ENCODE measurements at places on chromosomes 13 and 19.

- DNase-seq: no peak
Observed at GRCh38 chr19:47152205-47152604, 21.6 kb downstream of the SAE1 start.

- peak; percentile 20 for DNase-seq
Observed at GRCh38 chr13:27481766-27482165, 31.4 kb upstream of the MTIF3 start.

DNA sequence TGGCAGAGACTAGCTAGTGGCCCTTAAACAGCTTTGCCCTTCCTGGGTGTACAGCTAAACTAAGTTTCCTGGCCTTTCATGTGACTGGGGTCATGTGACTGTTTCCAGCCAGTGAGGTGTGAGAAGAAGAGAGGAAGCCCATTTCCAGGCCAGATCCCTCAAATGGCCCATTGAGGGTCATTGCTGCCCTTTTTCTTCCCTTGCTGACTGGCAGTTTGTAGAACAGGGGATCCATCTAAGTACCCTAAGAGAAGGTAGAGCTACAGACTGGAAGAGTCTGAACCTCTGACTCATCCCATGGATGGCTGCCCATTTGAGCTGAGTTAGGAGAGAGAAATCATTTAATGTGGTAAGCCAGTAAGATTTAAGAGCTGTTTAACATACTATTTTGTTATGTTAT, 2.8 kb downstream of the SWSAP1 start:
- no peak for DNase-seq

DNA sequence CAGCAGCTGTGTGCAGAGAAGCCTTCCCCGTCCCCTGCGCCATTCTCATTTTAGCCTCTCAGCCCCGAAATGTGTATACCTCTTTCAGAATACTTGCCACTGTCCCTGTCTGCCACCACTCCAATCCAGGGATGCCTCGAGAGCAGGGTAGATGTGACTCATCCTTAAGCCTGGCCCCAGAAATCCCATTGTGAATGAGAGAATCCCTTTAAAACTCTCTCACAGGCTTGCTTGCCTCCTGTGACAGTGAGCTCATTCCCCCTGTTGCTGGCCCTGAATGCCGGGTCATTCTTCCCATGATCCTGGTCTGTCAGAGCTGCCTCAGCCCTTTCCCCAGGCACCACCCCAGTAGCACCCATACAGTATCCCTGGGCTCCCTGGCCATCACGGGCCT, 9.6 kb downstream of the AP2A1 start:
- no peak for DNase-seq

DNA sequence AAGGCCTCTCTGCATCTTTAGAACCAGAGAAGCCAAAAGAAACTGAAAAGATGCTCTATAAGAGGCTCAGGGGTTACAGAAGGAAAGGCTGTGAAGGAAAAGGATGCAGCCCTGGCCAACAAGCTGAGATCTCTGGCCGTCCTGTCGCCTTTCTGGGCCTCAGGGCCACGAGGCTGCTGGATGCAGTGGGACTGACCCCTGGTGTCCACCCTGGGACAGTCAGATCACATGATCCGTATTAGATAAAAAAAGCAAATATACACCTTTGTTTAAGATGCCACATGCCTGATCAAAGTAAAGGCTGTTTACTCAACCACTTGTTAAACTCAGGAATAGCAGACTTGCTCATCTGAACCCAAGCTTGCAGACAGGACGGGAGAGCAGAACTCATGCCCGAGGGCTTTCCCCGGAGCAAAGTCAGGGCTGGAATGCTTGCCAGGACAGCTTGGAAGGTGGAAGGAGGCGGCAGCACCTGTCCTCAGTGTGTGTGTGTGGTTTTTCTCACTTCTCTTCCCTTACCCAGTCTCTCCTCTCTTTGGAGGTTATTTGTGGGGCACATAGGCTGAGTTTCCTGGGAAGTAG, 206.5 kb upstream of the TSHZ3 start:
- DNase-seq: no peak

- no peak for DNase-seq
Observed at GRCh38 chr19:7861619-7862412, 12.4 kb downstream of the PRR36 start.

- no peak for DNase-seq
Observed at GRCh38 chr19:45847663-45848062, 15.3 kb downstream of the SYMPK start.

DNA sequence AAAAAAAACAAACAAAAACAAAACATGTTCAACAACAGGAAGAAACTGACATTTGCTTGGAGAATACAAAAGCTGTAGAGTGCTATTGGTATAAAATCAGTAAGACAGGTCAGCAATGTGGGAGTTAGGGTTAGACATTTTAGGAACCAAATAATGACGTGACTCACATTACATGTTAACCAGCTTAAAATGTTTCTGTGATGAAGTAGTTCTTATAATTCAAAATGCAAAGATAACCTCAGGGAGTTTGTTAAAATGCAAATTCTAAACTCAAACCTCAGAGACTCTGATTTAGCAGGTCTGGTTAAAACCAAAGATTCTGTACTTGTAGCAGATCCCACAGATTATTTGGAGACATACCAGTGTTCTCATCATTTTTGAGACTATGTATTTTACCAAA, 549.4 kb upstream of the SLITRK1 start:
- DNase-seq: peak; percentile 27

DNA sequence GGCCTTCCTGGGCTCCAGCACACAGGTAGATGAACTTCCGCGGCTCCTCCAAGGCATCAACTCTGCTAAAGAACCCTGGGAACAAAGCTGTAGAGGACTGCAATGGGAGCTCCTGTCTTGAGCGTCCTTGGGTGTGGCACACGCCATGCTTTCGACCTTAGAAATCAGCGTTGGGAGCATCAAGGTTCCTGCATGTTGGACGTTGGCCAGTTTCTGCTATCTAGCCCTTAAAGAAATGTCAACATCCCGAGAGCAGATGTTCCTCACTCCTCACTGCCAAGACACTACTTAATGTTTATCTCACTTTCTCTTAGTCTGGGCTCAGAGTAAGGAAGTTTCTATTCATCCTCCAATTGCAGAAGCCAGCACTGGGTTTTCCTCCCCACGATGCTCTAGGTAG, 70.6 kb upstream of the MEDAG start:
- no peak for DNase-seq

- DNase-seq: no peak
Observed at GRCh38 chr13:38821770-38822551, 135.1 kb downstream of the FREM2 start.

DNA sequence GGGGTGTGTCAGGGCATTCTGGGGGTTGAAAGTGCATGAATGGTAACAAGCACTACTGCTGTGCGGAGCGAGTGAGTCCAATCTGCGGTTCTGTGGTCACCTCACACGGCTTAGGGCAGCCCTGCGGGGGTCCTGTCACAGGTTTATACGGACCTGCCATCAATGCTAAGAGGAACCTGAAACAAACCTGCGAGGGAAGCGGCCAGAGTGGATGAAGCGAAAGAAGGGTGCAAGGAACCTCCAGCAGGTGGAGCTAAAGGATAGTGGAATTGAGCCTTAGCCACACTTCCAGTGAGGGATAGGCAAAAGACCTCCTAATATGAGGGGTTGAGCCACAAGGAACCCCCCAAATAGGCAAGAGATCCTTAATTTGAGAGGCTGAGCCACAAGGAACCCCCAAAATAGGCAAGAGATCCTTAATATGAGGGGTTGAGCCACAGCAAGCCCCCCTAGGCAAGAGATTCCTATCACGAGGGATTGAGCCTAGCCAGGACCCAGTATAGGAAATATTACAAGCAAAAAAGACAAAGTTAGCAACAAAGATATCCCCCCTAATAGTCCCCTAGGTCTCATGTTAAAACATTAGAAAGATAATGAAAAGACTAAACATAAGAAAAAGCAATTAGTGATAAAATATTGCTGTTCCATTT, 6.3 kb upstream of the ZNF69 start:
- DNase-seq: peak; percentile 80

DNA sequence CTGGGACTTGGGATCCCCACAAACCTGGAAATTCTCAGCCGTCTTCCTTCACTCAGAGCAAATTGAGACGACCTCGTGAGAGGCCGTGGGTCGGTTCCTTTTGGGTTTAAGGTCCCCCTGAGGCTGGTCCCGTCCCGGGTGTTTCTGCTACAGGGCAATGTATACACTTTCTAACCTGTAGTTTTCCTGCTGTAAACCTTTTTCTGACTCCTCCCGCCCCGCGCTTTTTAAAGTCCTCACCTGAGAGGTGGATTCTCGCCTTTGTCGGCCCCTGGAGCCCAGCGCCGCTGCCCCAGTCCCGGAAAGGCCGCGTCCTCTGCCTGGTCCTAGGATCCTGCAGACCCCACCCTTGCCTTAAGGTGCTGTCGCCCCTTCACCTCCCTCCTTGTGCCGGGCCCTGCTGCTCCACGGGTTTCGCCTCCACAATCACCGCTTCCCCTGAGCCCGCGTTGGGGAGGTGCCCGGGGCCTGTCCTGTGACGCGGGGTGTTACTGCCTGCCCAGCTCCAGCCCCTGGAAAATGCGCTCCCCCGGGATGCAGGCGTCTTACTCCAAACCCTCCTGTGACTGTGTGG, 391 bp downstream of the ZNF761 start:
- DNase-seq: peak; percentile 31

GRCh38 chr19:40219721-40220276, 1.6 kb upstream of the TTC9B start:
- no peak for DNase-seq

DNA sequence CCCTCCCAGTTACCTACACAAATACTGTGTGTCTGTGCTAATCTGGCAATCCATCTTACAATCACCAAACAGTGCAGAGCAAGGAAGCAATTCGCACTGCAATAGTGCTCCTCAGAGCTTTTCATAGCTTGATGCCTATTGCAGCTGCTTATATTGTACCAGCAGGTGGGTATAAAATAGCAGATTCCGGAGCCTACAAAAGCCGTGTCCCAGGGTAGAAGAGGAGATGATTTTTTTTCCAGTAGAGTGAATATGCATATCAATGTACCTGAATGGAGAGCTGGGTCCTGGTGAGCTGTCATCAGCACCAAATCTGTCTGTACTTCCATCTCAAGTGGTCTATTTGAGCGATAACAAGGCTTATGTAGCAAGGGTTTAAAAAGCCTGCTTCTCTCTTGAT, 668.4 kb downstream of the DIAPH3 start:
- DNase-seq: no peak

GRCh38 chr13:50682002-50682401, 161.5 kb downstream of the DLEU7 start:
- DNase-seq: no peak

GRCh38 chr13:92972751-92973150, 253.9 kb upstream of the GPC6 start:
- DNase-seq: no peak

- no peak for DNase-seq
Observed at GRCh38 chr19:56092685-56093631, 28.1 kb downstream of the ZNF787 start.

DNA sequence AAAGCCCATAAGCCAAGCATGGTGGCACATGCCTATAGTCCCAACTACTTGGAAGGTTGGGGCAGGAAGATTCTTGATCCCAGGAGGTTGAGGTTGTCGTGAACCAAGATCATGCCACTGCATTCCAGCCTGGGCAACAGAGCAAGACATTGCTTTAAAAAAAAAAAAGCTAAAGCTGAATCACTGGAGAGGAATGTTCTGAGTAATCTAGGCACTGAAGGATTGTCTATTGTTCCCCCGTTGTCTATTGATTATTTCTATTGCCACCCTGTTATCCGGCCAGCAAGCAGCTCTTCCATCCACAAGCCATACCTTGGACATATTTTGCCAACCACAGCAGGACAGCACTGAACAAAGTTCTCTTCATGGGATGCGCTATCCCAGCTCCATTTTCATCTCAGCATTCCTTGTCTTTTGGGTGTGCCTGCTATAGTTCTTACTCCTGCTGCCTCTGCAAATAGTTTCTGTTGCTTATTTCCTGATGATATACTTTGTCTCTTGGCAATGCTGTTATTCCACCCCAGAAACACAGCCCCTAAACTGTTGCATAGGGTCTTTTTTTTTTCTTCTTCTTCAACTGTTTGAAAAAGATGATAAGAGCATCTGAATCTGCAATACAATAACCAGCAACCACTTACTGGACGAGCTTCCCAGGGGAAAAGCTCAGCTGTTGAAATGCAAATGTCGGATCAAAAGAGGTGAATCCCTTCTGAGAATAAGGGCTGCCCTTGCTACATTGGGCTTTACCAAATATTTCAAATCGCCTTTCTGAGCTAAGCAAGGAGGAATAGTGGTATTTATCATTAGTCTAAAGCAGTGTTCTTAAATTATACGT, 22.2 kb upstream of the SIAH3 start:
- DNase-seq: peak; percentile 15
